ENCODE measurements at places on chromosomes 2 and 18. TPM values are rescaled to one million over a fixed set of nuclear protein-coding genes. Genes with fewer than 3 reads are reported as not detected.

Gene BMP10
- total RNA-seq: not detected

Gene XDH
- total RNA-seq: 3.1 TPM

Gene FAM237A
- total RNA-seq: not detected

Gene SIGLEC15
- total RNA-seq: 8.4 TPM

Gene ANXA4
- 36.9 TPM for total RNA-seq

Gene MEP1B
- not detected for total RNA-seq

Gene COL5A2
- total RNA-seq: 671 TPM

Gene TSPYL6
- 0.25 TPM for total RNA-seq

Gene TMSB10
- 3,849 TPM for total RNA-seq

Gene ZNF396
- total RNA-seq: 2.0 TPM

Gene GALR1
- total RNA-seq: not detected

Gene CROCC2
- 0.41 TPM for total RNA-seq

Gene UGT1A5
- total RNA-seq: not detected

Gene FBLN7
- total RNA-seq: 3.2 TPM

Gene SETBP1
- 15.0 TPM for total RNA-seq

Gene TRPM8
- not detected for total RNA-seq

Gene TUBB6
- 358 TPM for total RNA-seq

Gene SPHKAP
- total RNA-seq: not detected

Gene TM4SF20
- 0.57 TPM for total RNA-seq
